Stimulated activated CD8-positive, alpha-beta memory T cell treated with anti-CD3 and anti-CD28 coated beads, Interleukin-7, amount 100 ng/mL, for 1 hour (primary cell): ENCODE measurements at places on chromosomes 6 and 20.
A peak's percentile ranks its signal among the peaks of the same experiment; 100 is the strongest.

GRCh38 chr6:90019216-90019615 lies 124.9 kb downstream of the GJA10 start:
- DNase-seq, result no peak

- DNase-seq, result peak; percentile 71
These were observed 11.1 kb downstream of the RPL7L1 start for GRCh38 chr6:42890311-42891198.

GRCh38 chr6:1229301-1229700 lies 82.6 kb upstream of the FOXQ1 start:
- DNase-seq, result no peak

- no peak for DNase-seq
These were observed at the start of gene HSPA12B for GRCh38 chr20:3732327-3733118. Gene HSPA12B (plus strand): TSS chr20:3732685. CDS start chr20:3738675, 5,990 bp downstream.

DNA sequence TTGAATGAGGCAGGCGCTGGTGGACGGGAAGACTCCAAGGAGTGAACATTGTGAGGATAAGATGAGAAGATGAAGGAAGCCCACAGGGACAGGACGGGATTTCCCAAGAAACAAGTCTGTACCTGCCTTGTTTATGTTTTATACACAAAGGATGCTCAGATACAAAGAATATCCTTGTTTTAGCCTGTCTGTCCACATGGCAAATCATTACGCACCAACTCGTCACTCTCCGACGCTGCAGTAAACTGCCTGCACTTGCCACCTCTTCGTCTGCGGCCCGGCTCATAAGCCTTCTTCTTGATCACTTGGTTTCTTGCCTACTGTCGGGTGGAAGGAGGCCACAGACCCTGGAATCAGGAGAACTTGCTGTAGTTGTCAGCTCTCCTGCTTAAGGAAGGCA lies 85.4 kb downstream of the CD83 start:
- DNase-seq, result no peak

GRCh38 chr6:87297119-87297518 lies 25.3 kb upstream of the SMIM8 start:
- no peak for DNase-seq

- DNase-seq, result no peak
These were observed 91.5 kb upstream of the HIVEP1 start for GRCh38 chr6:11920566-11920965.

GRCh38 chr6:67680297-67680932 lies 954.7 kb upstream of the ADGRB3 start:
- no peak for DNase-seq

DNA sequence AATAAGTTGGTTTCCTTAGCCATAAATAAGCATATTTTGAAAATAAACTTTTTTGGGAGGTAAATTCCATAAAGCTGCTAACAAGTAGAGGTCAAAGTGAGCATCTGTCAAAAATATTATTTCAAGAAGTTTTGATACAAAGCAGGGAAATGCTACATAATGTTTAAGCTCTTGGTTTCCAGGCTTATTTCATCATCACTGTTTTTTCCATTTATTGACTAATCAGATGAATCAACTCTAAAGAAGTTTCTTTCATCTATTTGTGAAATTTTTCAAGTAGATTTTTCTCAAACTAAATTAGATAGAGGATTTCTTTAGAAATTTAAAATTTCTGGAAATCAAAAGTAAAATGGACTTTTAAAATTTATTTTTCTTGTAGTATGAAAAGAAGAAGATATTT lies 89.5 kb upstream of the TBX18 start:
- no peak for DNase-seq

- no peak for DNase-seq
These were observed 25.2 kb upstream of the MYLIP start for GRCh38 chr6:16103722-16104121.

GRCh38 chr6:166955121-166955864 lies 1.1 kb downstream of the RNASET2 start:
- no peak for DNase-seq

GRCh38 chr6:88775866-88776571 lies 187.4 kb downstream of the RNGTT start:
- no peak for DNase-seq

DNA sequence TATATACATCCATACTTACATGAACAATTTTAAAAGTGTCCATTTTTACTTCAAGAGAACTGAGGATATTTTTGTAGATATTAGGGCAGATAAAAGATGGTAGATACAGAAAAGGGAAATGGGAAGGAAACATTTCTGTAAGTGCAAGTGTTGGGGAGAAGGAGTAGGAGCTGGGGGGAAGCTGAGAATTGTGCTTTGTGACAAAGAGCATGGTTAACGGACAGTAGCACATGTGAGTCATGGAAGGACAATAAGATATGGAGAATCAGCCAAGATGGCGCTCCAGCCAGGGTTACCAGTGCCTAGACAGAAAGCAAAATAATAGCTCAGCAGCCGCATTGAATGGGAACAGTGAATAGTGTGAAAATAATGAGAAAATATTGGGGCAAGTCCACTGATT lies 12.7 kb upstream of the HLA-DRB1 start:
- DNase-seq, result no peak

DNA sequence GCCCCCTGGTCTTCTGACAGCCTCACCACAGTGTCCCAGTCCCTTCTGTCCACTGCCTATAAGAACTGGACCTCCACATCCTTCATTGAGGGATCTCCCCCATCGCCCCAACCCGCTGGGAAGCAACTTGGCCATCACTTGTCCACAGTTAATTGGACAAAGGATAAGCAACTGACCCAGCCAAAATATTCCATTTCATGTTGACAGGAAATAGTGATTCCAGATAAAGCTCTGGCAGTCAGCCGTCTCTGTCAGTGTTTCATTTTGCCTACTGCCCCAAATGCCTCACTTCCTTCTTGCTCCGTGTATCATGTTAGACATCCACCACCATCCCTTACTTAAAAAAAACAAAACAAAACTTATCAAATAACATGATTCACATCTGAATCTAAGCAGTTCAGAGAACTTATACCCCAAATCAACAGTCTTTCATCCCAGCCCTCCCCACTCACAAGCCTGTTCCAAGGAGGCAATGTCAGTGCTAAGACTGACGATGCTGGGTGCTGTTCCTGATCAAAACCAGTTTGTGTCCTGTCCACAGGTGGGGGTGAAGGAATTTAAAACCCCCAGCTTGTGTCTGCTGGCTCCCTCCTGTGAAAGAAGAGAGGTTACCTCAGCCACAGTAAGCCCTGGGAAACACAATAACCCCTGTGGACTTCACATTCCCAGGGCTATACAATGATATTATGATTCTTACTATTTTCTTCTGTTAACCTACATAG lies 162.5 kb downstream of the WDR27 start:
- no peak for DNase-seq

GRCh38 chr6:116008470-116009243 lies 52.0 kb downstream of the FRK start:
- DNase-seq, result no peak

- no peak for DNase-seq
These were observed 11.7 kb downstream of the SLC23A2 start for GRCh38 chr20:4989570-4989969.

GRCh38 chr20:63452821-63453523 lies 19.5 kb downstream of the KCNQ2 start:
- no peak for DNase-seq

GRCh38 chr20:6680854-6681253 lies 86.6 kb upstream of the BMP2 start:
- no peak for DNase-seq

DNA sequence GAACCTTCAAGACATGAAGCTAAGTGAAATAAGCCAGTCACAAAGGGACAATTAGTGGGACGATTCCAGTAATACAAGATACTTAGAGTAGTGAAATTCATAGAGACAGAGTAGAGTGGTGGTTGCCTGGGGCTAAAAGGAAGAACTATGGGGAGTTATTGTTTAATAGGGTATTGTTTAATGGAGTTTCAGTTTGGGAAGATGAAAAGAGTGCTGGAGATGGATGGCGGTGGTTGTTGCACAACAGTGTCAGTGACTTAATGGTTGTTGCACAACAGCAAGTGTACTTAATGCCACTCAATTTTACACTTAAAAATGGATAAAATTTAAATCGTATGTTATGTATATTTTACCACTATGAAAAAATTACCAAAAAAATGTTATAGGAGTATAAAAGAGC lies 209.7 kb upstream of the TENT5A start:
- DNase-seq, result no peak

DNA sequence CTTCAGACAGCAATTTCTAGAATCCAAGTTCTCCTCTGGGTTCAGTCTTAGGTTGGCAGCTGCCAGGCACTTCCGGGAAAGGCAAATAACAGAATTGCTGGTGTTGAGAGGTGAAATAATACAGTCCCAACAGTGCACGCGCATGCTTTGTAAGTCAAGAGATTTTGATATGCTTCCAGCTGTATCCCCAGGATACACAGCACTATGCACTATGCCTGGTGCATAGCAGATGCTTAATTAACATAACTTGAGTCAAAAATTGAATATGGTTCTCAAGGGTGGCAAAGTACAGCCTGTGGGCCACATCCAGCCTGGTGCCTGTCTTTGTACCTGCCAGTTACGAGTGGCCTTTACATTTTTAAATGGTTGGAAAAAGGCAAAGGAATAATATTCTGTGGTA lies 18.9 kb upstream of the PMEPA1 start:
- no peak for DNase-seq

GRCh38 chr6:11232770-11233626 lies 530 bp upstream of the NEDD9 start:
- DNase-seq, result no peak

DNA sequence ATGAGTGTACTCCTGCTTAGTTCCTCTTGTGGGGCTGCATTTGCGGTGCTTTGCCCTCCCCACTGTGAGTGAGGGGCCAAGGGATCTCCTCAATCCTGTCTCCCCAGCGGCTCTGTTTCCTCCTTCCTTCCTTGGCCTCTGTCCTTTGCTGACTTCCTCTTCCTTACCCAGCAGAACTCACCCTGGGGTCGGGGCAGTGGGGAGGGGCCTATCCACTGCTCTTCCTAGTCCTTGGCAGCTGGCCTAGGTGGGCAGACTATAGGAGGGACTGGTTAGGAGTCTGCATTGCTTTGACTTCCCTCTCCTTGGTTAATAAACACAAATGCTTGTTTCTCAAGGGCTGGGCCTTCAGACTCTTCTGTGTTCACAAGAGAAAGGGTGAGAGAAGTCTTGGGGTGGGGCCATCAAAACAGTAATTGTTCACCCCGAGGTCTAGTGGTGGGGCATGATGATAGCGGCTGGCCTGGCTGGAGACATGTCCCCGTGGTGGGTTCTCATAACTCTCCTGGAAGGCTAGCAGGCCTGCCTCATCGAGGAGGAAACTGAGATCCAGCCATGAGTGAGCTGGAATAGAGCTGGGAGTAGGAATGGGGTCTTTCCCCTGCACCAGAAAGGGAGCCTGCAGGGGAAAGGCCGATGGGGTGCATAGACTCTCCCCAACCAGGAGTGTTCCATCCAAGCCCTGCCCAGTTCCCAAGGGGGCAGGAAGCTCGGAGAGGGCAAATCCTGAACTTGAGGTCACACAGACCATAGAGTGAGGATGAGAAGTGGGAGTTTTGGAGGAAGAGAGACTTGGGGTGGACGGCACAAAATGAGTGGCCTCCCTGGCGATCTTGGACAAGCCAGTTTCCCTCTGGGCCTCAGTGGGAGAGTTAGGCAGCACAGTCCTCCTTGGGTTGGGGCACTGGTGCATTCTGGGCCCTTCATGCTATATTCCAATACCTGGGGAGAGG lies 12.7 kb downstream of the FAM110A start:
- no peak for DNase-seq

DNA sequence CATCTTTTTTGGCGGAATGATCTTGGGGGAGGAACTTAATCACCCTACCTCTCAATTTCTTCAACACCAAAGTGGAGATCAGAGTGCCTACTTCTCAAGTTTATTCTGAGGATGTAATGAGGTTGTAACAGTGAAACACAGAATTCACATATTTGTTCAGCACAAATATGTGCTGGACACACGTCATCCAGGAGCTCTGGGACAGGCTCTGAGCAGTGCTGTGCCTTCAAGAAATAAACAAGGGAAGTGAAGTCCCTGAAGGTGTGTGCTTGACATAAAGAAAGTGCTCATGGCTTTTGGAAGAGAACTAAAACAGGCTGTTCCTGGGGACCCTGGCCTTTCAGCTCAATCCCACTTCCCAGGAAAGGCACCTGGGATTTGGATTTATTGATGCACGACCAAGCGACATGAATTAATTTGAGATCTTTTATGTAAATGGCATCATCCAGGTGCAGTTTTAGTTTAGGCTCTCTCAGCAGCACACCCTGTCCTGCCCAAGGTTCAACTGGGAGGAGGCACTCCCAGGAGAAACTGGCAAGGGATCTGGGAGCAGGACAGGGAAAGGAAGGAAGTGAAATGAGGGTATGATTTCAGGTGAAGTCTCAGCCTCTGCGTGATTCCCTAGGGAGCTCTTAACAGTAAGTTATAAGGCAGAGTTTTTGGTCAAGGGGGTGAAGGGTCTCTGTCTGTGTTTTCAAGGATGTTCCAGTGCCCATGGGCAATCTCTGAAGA lies 211.0 kb downstream of the FOXA2 start:
- no peak for DNase-seq

DNA sequence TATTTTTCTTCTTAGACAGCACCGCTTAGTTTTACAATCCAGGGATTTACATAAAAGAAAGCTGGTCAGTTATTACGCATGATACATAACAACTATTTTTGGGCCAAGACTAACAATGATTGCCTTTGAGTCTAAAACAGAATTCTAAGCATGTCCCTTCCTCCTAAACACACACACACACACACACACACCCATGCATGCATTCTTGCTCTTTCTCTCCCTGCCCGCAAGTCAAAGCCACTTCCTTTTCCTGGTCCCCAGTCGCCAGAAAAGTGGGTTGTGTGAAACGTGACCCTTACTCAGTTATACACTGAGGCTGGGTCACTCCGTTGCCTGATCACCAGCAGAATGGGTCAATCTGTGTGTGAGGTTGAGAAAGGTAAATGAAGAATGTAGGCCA lies 31.4 kb downstream of the FYN start:
- DNase-seq, result no peak
